Stimulated activated CD8-positive, alpha-beta memory T cell treated with anti-CD3 and anti-CD28 coated beads, Interleukin-7, amount 100 ng/mL, for 48 hours (primary cell): ENCODE measurements at places on chromosomes 16 and 17.

GRCh38 chr16:12265108-12265507, 288.6 kb downstream of the SNX29 start:
- no peak for DNase-seq

GRCh38 chr16:20849589-20850390, 43.5 kb downstream of the REXO5 start:
- no peak for DNase-seq

- DNase-seq = no peak
Observed at GRCh38 chr17:48747445-48748363, 19.2 kb upstream of the HOXB13 start.

- no peak for DNase-seq
Observed at GRCh38 chr16:11669380-11670146, 1.3 kb downstream of the SNN start.

DNA sequence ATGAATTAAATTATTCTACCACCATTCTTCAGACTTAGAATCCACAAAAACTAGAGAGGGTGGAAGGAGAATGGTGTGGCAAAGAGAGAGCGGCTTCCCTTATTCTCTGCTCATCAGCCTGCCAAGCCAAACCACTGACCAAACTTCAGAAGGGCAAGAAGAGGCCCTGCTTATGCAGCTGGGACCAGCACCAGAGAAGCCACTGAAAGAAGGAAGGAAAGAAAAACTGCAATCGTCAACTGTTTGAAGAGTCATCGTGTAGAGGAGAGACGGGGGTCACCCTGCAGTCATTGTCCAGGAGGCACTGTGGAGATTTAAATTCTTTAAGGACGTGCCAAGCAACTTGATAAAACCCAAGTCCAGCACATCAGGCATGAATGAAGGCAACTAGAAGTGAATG, 15.6 kb downstream of the PMP22 start:
- no peak for DNase-seq

DNA sequence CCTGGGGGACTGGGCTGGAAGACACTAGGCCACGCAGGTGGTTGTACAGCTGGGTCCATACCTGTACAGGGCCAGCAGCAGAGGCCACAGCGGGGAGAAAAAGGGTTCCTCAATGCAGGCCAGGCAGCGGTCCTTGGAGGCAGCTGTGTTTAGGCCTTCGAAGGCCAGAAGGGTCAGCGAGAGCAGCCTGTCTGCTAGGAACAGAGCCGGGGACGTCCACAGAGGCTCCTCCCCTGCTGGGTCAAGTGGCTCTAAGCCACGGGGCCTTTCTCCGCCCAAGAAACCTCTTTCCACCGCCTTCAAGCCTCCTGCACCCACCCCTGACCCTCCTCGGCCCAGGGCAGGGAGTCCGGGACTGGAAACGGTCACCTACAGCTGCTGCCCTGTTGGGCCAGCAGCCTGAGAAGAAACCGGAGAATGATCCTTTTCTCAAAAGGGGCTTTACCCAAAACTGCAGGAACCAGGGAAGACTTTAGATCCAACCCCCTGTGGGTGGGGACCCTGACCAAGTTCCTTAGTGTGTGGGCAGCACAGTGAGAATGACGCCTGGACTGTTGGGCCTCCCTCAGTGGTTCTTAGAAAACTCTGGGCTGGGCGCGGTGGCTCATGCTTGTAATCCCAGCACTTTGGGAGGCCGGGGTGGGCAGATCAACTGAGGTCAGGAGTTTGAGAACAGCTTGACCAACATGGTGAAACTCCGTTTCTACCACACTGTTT, 8.4 kb upstream of the SPATA2L start:
- no peak for DNase-seq

GRCh38 chr17:34154961-34155730, 99.9 kb upstream of the CCL2 start:
- no peak for DNase-seq

DNA sequence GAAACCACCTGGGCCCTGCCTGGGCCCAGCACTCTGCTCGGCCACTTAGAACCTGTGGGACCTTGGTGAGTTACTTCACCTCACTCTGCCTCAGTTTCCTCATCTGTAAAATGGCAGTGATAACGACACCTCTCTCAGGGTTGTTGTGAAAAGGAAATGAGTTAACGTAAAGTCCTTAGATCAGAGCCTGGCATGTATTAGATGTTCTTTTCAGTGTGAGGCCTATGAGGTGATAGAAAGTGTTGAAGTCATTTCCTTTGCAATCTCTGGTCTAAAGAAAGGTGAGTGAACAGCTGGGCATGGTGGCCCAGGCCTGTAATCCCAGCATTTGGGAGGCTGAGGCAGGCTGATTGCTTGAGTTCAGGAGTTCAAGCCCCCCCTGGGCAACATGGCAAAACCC, 51.7 kb upstream of the LGALS9 start:
- no peak for DNase-seq

- DNase-seq = no peak
Observed at GRCh38 chr17:57597531-57598453, 147.3 kb downstream of the CCDC182 start.

- no peak for DNase-seq
Observed at GRCh38 chr17:32672711-32673110, 185.9 kb downstream of the CDK5R1 start.

- no peak for DNase-seq
Observed at GRCh38 chr16:2121853-2122252, 13.8 kb downstream of the PKD1 start.

- no peak for DNase-seq
Observed at GRCh38 chr17:14921936-14922335, 343.2 kb downstream of the PMP22 start.

- no peak for DNase-seq
Observed at GRCh38 chr17:21772321-21772720, 80.0 kb downstream of the KCNJ18 start.

DNA sequence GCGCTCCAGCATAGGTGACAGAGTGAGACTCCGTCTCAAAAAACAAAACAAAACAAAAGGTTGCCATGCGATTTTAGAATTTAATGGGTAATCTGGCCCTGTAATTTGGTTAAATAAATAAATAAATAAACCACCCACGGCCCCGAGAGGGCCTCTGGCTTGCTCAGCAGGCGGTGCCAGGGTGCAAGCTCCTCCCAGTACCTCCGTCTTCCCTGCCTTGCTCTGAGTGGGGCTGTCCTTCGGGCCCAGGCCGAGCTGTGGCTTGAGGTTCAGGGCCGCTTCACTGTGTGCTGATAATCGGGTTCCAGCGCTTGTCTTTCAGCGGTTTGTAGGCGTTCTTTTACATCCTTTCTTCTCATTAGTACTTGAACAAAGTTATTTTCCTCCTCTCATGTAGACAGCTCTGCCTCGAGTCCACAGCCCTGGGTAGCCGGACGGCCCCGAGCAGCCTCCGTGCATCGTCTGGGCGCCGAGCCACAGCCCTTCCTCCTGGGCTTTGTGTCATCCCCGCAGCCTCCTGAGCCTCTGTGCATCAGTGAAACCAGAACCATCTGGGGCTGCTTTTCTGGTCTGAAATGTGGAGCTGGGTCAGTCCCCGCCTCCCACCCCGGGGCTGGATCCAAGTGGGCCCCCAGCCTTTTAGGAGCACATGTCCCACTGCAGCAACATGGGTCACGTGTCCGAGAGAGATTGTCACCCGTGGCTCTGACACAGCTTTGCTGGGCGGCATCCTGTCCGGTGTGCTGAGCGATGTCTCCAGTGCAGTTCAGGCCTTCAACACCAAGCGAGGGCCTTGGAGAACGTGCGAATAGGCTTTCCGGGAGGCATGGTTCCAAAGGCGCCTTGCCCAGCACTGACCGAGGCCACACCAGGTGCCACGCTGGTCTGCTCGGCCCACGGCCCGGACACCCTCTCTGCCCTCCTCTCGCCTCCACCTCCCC, 157.4 kb upstream of the CHMP6 start:
- DNase-seq = no peak

DNA sequence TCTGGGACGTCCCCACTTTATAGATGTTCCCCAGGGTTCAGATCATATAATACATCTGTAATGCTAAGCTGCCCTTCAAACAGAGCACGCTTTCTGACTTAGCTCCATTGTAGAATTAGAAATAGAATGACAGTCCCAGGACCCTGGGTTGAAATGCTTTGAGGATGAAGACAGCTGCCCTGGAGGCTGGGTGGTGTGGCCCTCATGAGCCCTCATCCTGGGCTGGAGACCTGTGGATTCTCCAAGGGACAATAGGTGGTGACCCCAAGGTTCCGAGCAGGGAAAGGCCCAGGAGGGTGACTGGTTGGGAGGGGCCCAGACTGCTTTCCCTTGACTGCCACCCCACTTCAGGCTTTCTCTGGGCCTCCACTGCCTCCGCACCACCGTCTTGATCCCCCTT, 59.0 kb downstream of the CRISPLD2 start:
- DNase-seq = no peak

DNA sequence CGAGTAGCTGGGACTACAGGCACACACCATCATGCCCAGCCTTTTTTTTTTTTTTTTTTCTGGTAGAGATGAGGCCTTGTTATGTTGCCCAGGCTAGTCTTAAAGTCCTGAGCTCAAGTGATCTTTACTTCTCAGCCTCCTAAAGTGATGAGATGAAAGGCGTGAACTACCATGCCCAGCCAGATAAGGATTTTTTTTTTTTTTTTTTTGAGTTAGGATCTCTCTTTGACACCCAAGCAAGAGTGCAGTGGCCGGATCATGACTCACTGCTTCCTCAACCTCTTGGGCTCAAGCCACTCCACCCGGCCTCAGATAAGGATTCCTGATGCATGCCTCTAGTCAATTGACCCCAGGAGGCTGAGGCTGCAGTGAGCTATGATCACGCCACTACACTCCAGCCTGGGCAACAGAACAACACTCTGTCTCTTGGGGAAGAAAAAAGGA, 11.2 kb upstream of the PLEKHG4 start:
- DNase-seq = no peak

- no peak for DNase-seq
Observed at GRCh38 chr16:30760577-30761426, 1.1 kb downstream of the CFAP119 start.
